ENCODE measurements at places on chromosomes 3 and 15. TPM values are rescaled to one million over a fixed set of nuclear protein-coding genes. Genes with fewer than 3 reads are reported as not detected.

Gene SKOR1
- total RNA-seq: 1.7 TPM

Gene SLC22A13
- total RNA-seq: not detected

Gene SCN11A
- 1.7 TPM for total RNA-seq

Gene VEPH1
- 1.4 TPM for total RNA-seq

Gene GHSR
- total RNA-seq: not detected

Gene SYNPR
- total RNA-seq: not detected

DNA sequence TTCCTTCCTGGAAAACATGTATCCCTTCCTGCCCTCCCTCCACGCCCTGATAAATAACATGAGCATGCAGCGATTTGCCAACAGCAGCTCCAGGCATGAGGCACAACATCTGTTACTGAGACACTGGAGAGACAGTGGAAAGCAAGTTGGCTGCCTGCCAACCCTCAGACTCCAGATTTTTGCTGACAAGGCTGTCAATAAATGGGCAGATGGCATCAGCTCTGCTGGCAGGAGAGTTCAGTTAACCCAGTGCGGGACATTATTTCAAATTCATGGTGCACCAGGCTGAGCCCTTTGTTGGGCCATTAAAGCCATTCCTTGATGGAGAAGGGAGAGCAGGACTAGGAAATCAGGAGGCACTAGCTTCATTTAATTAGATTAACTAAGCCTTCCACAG lies 293.3 kb downstream of the MEX3B start:
- no peak overlapping the region for H3K4me3 ChIP-seq
- DNase-seq: peak; percentile 45
- no peak overlapping the region for H3K27ac ChIP-seq
- no peaks in the 10 kb centered on the region for H3K4me1 ChIP-seq
- H3K36me3 ChIP-seq: no peaks in the 10 kb centered on the region
- no peaks in the 10 kb centered on the region for H3K27me3 ChIP-seq

DNA sequence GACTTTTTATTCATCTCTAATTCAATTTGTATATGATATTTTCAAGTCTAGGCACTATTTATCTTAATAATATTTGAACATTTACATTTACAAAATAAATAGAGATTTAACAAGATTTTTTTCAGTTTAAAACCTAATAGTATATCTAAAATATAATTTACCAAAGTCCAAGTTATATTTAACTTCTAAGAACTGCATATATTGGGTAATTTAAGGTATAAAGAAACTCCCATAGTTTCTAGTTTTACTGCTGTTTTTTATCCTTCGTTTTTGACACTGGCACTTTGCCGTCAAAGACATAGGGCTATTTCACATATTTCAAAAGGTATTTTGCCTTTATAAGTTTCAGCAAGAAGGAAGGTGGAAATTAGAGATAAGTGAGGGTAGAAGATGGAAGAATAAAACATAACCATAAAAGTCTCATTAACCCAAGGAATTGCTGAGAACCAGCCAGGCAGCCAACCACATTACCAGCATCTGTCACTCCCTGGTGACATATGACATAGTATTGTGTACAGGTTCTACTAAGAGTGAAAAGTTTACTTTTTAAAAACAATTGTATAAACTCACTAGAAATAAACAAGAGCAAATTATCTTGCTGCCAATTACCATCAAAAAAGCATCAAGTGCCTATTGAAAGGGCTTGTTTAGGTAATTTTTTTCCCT lies 251.5 kb downstream of the NSUN3 start:
- H3K27me3 ChIP-seq: no peaks in the 10 kb centered on the region
- H3K4me1 ChIP-seq: no peaks in the 10 kb centered on the region

GRCh38 chr3:31067004-31067403 lies 172.5 kb upstream of the GADL1 start:
- H3K27ac ChIP-seq: no peak overlapping the region
- DNase-seq: peak; percentile 38
- no peaks in the 10 kb centered on the region for H3K27me3 ChIP-seq
- H3K4me1 ChIP-seq: no peaks in the 10 kb centered on the region
- H3K4me3 ChIP-seq: no peak overlapping the region

DNA sequence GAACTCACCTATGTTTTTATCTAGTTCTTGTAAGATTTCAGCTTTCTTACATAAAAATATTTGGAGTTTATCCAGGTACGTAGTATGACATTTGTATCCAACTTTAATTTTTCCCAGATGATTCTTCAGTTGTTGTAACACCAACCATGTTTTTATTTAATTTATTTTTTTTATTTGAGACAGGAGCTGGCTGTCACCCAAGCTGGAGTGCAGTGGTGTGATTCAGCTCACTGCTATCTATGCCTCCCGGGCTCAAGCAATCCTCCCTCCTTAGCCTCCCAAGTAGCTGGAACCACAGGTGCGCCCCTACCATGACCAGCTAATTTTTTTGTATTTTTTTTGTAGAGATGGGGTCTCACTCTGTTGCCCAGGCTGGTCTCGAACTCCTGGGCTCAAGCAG lies 6.6 kb downstream of the XYLB start:
- no peak for DNase-seq
- H3K27ac ChIP-seq: no peak overlapping the region
- no peaks in the 10 kb centered on the region for H3K36me3 ChIP-seq
- H3K4me3 ChIP-seq: no peak overlapping the region
- no peaks in the 10 kb centered on the region for H3K4me1 ChIP-seq
- H3K27me3 ChIP-seq: no peaks in the 10 kb centered on the region

DNA sequence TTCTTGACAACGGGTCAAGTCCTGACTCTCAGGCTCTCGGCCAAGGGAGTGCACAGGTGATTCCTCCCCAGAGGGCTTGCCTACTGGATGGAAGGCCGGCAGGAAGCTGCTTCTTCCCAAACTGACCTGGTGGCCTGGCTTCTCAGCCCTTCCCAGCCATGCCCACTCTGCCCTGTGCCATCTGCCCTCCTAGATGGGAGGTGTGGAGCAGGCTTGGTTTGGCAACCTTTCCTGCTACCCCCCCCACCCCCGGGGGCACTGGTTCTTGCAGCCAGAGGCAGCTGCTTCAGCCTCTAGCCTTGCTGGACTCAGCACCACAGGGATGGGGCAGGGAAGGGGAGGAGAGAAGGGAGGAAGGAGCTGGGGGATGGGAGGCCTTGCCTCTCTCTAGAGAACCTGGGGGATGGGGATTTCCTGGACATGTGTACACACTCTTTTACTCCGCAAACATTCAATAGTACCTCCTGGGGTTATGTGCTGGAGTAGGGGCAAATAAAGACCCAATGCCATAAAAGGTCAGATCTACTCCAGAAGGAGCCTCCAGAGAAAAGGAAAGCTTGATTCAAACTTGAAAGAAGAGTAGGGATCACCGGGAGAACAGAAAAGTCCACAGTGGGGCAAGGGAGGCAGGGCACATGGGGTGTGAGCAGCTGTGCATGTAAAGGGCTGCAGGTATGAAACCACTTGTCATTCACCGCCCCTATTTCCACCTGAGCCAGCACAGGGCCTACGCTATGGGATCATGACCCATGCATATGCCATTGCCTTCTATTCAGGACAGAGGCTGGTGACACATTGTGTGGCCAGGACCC lies 4.2 kb upstream of the DAPK2 start:
- no peak overlapping the region for H3K4me3 ChIP-seq
- DNase-seq: no peak
- no peaks in the 10 kb centered on the region for H3K27me3 ChIP-seq
- H3K36me3 ChIP-seq: no peaks in the 10 kb centered on the region
- H3K27ac ChIP-seq: no peak overlapping the region

DNA sequence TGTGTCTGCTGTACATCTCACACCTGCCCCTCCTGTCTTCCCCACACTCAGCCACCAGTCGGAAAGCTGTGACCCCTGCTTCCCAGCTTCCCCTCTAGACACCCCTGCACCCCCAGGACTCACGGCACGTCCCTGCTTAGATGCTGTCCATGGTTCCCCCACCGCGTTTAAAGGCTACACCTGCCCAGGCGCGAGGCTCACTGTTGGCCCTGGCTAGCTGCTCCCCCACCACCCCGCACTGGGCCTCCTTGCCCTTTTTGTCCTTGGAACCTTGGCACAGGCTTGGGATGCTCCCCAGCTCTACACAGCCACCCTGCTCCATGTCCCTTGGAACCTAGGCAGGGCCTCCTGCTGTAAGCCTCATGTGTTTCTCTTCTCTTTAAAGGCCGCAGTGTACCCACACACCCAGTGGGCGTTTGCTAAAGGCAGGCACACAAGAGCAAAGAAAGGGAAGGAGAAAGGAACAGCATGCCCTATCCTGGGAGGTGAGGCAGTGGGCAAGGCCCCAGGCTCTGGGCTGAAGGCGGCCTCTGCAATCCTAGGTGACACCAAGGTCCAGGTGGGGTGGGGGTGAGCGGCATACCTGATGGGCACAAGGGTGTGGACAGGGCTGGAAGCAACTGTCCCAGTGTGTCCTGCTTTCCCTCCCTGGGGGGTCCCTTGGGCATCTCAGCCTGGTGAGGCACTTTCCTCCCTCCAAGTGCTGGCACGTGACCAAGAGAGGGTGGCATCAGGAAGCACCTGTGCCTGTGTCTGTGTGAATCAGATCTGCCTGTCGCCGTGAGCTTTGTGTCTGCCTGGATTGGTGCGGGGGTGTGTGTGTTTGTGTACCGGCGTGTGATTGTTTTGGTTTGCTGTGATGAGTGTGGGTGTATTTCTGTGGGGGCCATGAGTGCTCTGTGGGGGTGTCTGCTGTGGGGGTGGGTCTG lies 54.4 kb downstream of the TPRA1 start:
- no peaks in the 10 kb centered on the region for H3K36me3 ChIP-seq
- H3K27me3 ChIP-seq: no peaks in the 10 kb centered on the region
- no peak for DNase-seq
- H3K4me1 ChIP-seq: no peaks in the 10 kb centered on the region
- H3K27ac ChIP-seq: no peak overlapping the region

- no peak overlapping the region for H3K27ac ChIP-seq
- no peak for DNase-seq
- H3K4me1 ChIP-seq: no peaks in the 10 kb centered on the region
- H3K4me3 ChIP-seq: no peak overlapping the region
- H3K36me3 ChIP-seq: no peaks in the 10 kb centered on the region
These were observed 18.5 kb downstream of the MIX23 start for GRCh38 chr3:122364490-122364889.

DNA sequence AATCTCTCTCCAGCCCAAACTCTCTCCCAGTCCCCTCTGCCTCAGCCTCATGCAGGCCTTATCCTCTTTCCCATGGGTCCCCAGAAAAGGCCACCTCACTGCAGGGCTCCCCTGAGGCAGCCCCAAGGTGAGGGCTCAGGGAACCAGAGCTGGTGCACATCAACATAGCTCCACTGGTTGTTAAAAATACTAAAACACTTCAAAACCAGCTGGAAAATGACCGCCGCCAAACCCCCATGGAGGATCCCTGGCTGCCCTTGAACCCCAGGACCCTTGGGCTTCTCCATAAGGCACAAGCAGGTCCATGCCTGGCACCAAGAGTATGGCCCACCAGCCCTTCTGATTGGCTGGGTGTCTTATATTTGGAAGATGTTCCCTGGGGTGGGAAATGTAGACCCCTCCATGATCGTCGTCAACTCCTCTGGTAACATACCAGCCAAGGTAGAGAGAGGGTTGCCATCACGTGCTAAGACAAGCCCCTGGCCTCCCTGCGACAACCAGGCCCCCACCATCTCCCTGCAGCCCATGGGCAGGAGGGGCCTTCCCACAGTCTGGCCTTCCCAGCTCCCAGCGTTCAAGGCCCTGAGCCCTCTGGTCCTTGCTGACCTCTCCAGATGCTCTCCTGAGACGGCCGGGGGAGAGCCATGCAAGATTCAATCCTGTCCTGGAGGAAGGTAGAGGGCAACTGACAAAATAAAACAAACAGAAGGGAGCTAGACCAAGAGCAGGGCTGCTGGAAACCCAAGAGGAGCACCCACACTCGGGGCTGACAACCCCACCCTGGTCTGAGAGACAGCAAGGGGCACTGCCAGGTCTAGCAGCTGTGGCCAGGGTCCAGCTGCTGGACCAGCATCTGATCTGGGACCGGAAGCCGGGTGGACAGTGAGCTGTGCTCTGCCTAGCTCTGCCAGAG lies 132.1 kb upstream of the PRR20G start:
- no peaks in the 10 kb centered on the region for H3K36me3 ChIP-seq
- DNase-seq: no peak
- no peak overlapping the region for H3K27ac ChIP-seq
- H3K27me3 ChIP-seq: peaks cover 2% of the 10 kb centered on the region

- no peak overlapping the region for H3K27ac ChIP-seq
- H3K27me3 ChIP-seq: no peaks in the 10 kb centered on the region
- H3K4me3 ChIP-seq: no peak overlapping the region
These were observed 16.0 kb downstream of the SLC51A start for GRCh38 chr3:196232154-196232881.

- no peak overlapping the region for H3K27ac ChIP-seq
- no peaks in the 10 kb centered on the region for H3K36me3 ChIP-seq
- no peaks in the 10 kb centered on the region for H3K4me1 ChIP-seq
- no peak overlapping the region for H3K4me3 ChIP-seq
- no peaks in the 10 kb centered on the region for H3K27me3 ChIP-seq
- DNase-seq: no peak
These were observed 203.6 kb downstream of the WNT5A start for GRCh38 chr3:55283441-55283925.

DNA sequence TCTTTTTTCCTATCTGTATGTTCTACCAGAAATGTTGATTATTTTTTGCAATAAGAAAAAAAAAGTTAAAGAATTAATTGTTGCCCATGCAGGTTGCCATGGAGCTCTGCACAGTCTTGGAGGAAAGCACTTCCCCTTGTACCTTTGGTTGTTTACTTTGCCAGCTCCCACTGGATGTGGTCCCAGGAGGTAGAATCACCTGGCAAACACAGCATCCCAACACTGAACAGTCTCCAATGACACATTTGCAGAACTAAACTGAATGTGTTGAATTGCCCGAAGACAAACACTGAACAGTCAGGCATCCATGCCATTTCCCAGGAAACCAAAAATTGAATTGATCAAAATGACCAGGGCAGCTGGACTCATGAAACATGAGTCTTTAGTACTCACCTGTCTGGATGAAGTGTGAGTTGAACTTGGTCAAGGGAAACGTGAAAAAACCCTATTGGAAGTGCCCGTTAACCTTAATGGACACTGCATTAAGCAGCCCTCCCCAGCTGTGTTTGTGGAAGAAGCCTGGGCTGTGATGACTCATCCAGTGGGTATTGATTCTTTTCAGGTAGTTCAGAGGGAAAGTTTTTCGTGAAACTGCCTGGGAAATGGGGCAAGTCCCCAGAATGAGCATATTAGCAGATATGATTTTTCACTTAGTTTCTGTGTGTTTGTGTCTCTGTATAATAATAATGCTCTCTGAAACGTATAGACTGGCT lies 284.7 kb upstream of the STT3B start:
- no peak overlapping the region for H3K27ac ChIP-seq
- H3K27me3 ChIP-seq: no peaks in the 10 kb centered on the region
- DNase-seq: peak; percentile 81
- H3K4me1 ChIP-seq: peaks cover 2% of the 10 kb centered on the region
- no peaks in the 10 kb centered on the region for H3K36me3 ChIP-seq

- H3K27ac ChIP-seq: no peak overlapping the region
- no peak for DNase-seq
- no peaks in the 10 kb centered on the region for H3K36me3 ChIP-seq
- no peak overlapping the region for H3K4me3 ChIP-seq
- no peaks in the 10 kb centered on the region for H3K27me3 ChIP-seq
- no peaks in the 10 kb centered on the region for H3K4me1 ChIP-seq
These were observed 27.7 kb downstream of the TCF12 start for GRCh38 chr15:56946150-56946549.

GRCh38 chr3:38039899-38040261 lies 872 bp downstream of the DLEC1 start:
- no peaks in the 10 kb centered on the region for H3K36me3 ChIP-seq
- DNase-seq: peak; percentile 45
- no peaks in the 10 kb centered on the region for H3K27me3 ChIP-seq
- H3K4me3 ChIP-seq: peak overlapping the region; percentile 39

All from prostate gland (tissue), 2 donors.